ENCODE measurements at places on chromosomes 1 and 21. TPM values are rescaled to one million over a fixed set of nuclear protein-coding genes. Genes with fewer than 3 reads are reported as not detected.

DNA sequence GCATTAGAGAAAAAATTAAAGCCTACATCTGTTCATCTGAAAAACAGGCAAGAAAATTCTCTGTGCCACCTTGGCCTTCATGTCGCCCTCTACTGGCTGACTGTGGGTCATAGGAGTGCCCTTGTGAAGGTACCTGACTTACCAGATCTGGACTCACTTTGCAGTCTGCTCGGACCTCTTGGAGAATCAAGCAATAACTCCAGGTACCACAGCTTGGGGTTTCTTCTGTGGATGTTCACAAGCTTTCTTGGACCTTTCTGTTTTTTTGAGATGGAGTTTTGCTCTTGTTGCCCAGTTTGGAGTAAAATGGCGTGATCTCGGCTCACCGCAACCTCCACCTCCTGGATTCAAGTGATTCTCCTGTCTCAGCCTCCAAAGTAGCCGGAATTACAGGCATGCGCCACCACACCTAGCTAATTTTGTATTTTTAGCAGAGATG, 2.4 kb upstream of the PRAMEF18 start:
- DNase-seq, result no peak

GRCh38 chr21:38443110-38443509, 55.2 kb downstream of the ERG start:
- no peak for DNase-seq

GRCh38 chr1:155075535-155075934, 3.1 kb upstream of the EFNA3 start:
- DNase-seq, result no peak

AVPR1B gene
- not detected for polyA plus RNA-seq

ADORA1 gene
- 0.56 TPM for polyA plus RNA-seq

ANKRD35 gene
- 2.4 TPM for polyA plus RNA-seq

TMCC2 gene
- 4.6 TPM for polyA plus RNA-seq
